ENCODE measurements at places on chromosomes 2 and 18. TPM values are rescaled to one million over a fixed set of nuclear protein-coding genes. Genes with fewer than 3 reads are reported as not detected.

C2orf78 gene
- total RNA-seq, result not detected

TRIB2 gene
- 9.5 TPM for total RNA-seq

INHBB gene
- total RNA-seq, result not detected

POTEJ gene
- not detected for total RNA-seq

CLIP4 gene
- total RNA-seq, result 37.1 TPM

CCDC74B gene
- total RNA-seq, result 3.7 TPM

MPP4 gene
- 0.55 TPM for total RNA-seq

COL5A2 gene
- total RNA-seq, result 43.5 TPM

CNRIP1 gene
- total RNA-seq, result 0.61 TPM

PXDN gene
- total RNA-seq, result 133 TPM

TMEM247 gene
- total RNA-seq, result not detected
